ENCODE measurements at places on chromosomes 5 and 9. TPM values are rescaled to one million over a fixed set of nuclear protein-coding genes. Genes with fewer than 3 reads are reported as not detected.

The LYSMD3 gene
- total RNA-seq: 14.1 TPM

The SV2C gene
- not detected for total RNA-seq

The HTR1A gene
- not detected for total RNA-seq

The SOHLH1 gene
- 0.12 TPM for total RNA-seq

The CD14 gene
- 4.3 TPM for total RNA-seq

The PRR7 gene
- 32.8 TPM for total RNA-seq

The SHC3 gene
- 0.22 TPM for total RNA-seq

The PKD2L2 gene
- total RNA-seq: 0.12 TPM

The PTGDS gene
- total RNA-seq: 0.67 TPM

The CTXN3 gene
- not detected for total RNA-seq

The TMEM252 gene
- total RNA-seq: not detected

The CCNJL gene
- total RNA-seq: 11.1 TPM

The RNF208 gene
- total RNA-seq: 1.9 TPM

The ESM1 gene
- not detected for total RNA-seq

The RNF20 gene
- 19.2 TPM for total RNA-seq

The TAS2R1 gene
- total RNA-seq: not detected

The OR5C1 gene
- total RNA-seq: not detected

The C6 gene
- not detected for total RNA-seq

The CCL28 gene
- 0.03 TPM for total RNA-seq

The CKS2 gene
- total RNA-seq: 389 TPM

The CNTNAP3B gene
- total RNA-seq: 15.8 TPM

The SURF2 gene
- total RNA-seq: 46.1 TPM

The DMGDH gene
- total RNA-seq: not detected

The IFNA13 gene
- not detected for total RNA-seq

The PCDHA13 gene
- total RNA-seq: 0.06 TPM

The ADCY2 gene
- not detected for total RNA-seq

The NUTM2G gene
- not detected for total RNA-seq

The SMIM3 gene
- 13.1 TPM for total RNA-seq

The ADAMTSL1 gene
- 0.11 TPM for total RNA-seq

The KIF4B gene
- total RNA-seq: 0.06 TPM

The PTGS1 gene
- 1.5 TPM for total RNA-seq

The TLX3 gene
- not detected for total RNA-seq

The GPR151 gene
- total RNA-seq: not detected

The MYOZ3 gene
- not detected for total RNA-seq

The TUSC1 gene
- 6.1 TPM for total RNA-seq

The LRRC26 gene
- total RNA-seq: 1.5 TPM

The OLFM1 gene
- total RNA-seq: 9.9 TPM

The PDZD2 gene
- total RNA-seq: 0.60 TPM

The GFM2 gene
- total RNA-seq: 29.0 TPM

The SH3GL2 gene
- 0.05 TPM for total RNA-seq

The BRD8 gene
- total RNA-seq: 42.6 TPM

The BDP1 gene
- 9.3 TPM for total RNA-seq

The PLCXD3 gene
- 0.07 TPM for total RNA-seq

The PFN3 gene
- total RNA-seq: not detected

The PAPPA gene
- 32.6 TPM for total RNA-seq

The APBA1 gene
- 0.16 TPM for total RNA-seq

The GPR21 gene
- total RNA-seq: not detected

The CCL27 gene
- not detected for total RNA-seq

The EDIL3 gene
- total RNA-seq: 0.14 TPM

The FGF10 gene
- not detected for total RNA-seq

The EGFL7 gene
- 54.3 TPM for total RNA-seq

The ITGA2 gene
- total RNA-seq: 15.7 TPM

The KIF2A gene
- 34.9 TPM for total RNA-seq

The ADAMTS13 gene
- total RNA-seq: 0.60 TPM

The PLAA gene
- 41.4 TPM for total RNA-seq

The TMC1 gene
- total RNA-seq: 0.03 TPM

The GPR150 gene
- total RNA-seq: 0.16 TPM

The NNT gene
- total RNA-seq: 11.9 TPM

The EQTN gene
- total RNA-seq: not detected

Data from A549 treated with Hydrocortisone at 1 μM for 4 hours (cell line).